ENCODE measurements at places on chromosomes 7 and 10. TPM values are rescaled to one million over a fixed set of nuclear protein-coding genes. Genes with fewer than 3 reads are reported as not detected.
A peak's percentile ranks its signal among the peaks of the same experiment; 100 is the strongest.

DNA sequence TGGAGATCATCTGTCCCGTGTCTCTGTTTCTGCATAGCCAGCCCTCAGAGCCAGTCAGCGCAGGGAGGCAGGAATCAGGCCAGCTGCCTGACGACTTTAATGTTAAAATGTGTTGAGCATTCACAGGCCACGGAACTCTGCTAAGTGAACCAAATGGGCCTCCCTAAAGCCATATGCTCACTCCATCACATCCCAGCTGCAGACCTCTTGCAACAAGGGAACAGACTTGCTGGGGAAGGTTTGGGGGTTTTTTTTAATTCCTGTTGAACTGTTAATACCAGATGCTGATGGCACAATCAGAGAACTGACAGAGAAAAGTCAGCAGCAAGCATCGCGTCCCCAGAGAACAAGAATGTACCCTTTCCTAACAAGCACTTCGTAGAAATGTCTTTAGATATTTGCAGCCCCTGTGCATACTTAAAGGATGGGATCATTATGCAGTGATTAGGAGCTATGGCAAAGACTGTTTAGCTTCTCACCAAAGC, 900.4 kb upstream of the AUTS2 start:
- DNase-seq = no peak

DNA sequence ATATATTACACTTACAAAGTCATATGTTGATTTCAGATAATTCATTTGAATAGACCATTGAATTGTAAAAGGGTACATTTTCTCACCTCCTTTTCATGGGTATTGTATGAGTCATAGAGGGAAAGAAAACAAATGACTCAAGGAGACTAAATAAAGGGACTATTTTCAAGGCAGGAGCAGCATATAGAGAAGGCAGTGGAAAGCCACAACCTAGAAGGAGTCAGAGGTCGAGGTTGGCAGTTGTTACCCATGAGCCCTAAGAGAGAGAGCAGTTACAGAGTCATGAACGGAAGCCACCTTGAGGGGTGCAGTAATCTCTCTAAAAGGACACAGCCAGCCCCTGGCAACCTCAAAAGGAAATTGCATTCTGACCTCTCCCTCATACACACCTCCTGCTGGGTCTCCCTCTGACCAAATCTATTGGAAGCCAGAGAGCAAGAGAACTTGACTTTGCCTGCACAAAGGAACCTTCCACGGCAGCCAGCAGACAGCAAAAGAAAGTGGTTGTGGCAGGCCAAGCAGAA, 137.9 kb downstream of the GRM8 start:
- no peak for DNase-seq

GRCh38 chr7:137882261-137882668, 35.5 kb upstream of the DGKI start:
- DNase-seq = no peak

DNA sequence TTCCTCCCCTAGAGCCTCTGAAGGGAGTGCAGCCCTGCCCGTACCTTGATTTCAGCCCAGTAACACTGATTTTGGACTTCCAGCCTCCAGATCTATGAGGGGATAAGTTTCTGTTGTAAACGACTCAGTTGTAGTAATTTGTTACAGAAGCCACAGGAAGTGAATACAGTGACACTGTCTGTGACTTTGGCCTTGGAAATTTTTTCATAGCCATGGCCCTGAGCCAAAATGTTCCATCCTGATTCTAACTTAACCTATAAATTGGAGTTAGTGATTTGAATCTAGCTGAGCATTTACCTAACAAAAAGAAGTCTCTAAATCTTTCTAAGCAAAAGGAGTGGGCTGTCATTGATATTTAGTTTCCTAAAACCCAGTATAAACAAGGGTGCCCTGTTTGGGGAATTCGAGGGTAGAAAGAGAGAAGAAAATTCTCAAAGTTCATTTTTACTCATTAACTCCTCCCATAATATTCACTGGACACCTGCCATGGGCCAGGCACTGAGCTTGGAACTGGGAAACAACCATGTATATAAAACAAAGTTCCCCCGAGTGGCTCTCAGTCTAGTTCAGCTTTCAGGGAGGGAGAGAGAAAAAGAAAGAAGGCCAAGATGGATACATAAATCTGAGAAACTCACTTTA, 162.3 kb downstream of the SKIDA1 start:
- DNase-seq = peak; percentile 36

DNA sequence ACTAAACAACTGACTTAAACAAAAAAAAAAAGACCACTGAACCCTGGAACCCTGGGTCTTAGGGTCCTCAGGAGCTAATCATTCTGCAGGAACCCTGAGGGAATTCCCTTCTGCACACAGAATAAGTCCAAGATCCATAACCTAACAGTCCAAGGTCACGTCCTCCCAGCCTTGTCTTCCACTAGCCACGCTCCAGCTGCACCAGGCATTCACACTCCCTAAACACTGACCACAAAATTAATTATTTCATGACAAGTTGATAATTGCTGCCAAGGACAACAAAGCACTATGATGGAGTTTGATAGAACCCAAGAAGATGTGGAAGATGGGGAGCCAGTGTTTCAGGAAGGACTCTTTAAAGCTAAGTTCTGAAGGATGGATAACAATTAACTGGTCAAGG, 130.6 kb downstream of the SH3PXD2A start:
- no peak for DNase-seq

GRCh38 chr10:110784198-110784597, 87.5 kb upstream of the PDCD4 start:
- DNase-seq = no peak

- no peak for DNase-seq
These were observed 687.3 kb downstream of the MAGI2 start for GRCh38 chr7:78765943-78766729.

FFAR4 gene
- total RNA-seq = 0.18 TPM

OR2A1 gene
- 0.37 TPM for total RNA-seq

ASAH2B gene
- total RNA-seq = 8.1 TPM

METTL2B gene
- 12.3 TPM for total RNA-seq

AS3MT gene
- 4.9 TPM for total RNA-seq
